ENCODE measurements at places on chromosomes 3 and 15.

DNA sequence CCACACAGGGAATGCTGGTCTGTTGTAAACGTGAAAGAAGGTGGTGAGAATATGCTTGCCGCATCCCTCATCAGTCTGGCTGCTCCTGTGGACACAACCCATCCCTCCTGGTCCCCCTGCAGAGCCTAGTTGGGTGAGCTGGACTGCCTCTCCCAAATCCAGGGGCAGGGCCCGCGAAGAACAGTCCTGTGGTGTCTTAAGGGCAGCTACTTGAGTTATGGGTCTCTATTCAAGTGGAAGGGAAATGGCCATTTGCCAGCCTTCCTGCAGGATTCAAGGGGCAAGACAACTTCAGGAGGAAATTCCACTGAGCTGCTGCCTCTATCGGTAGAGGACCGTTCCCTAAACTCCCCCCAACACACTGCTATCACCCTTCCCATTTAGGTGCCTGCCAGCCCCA is 98.9 kb downstream of the IQSEC1 start:
- DNase-seq = no peak

DNA sequence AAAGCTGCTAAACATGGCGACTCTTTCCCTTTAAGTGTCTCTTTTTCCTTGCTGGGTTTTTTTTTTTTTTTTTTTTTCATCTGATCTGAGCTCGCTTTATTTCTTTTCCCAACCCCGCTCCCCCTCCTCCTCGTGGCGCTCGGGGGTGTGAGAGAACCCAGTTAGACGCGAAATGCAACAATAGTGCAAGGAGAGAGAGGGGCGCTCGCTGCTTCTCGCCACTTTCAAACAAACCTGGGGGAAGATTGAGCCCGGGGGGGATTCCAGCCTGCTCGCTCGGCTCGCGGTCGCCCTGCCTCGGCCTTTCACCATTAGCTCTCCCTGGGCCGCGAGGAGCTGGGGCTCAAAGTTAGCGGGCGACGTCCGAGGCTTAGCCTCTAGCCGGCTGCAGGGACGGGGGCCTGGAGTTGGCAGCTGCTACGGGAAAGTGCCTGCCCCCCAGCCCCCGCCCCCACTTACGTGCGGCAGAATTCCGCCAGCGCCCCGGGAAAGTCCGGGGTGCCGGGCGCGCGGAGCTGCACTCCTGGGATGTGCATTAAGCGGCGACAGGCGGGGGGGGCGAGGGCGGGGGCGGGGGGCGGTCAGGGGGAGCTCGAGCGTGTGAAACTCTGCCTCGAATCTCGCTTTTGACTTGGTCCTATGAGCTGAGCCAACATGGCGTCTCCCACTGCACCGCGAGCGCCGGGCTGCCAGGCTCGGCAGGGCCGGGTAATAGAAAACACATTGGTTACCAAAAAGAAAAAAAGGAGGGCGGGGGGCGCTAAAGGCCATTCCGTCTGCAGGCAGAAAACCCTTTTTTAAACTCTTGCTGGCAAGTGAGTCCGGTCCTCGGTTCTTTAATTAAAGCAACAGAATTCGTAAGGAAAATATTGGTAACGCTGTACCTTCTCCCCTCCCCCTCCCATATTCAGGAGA is 10.4 kb downstream of the NR2F2 start:
- peak; percentile 49 for DNase-seq

- DNase-seq = peak; percentile 63
Observed at GRCh38 chr15:35481992-35482391, 64.0 kb downstream of the DPH6 start.

DNA sequence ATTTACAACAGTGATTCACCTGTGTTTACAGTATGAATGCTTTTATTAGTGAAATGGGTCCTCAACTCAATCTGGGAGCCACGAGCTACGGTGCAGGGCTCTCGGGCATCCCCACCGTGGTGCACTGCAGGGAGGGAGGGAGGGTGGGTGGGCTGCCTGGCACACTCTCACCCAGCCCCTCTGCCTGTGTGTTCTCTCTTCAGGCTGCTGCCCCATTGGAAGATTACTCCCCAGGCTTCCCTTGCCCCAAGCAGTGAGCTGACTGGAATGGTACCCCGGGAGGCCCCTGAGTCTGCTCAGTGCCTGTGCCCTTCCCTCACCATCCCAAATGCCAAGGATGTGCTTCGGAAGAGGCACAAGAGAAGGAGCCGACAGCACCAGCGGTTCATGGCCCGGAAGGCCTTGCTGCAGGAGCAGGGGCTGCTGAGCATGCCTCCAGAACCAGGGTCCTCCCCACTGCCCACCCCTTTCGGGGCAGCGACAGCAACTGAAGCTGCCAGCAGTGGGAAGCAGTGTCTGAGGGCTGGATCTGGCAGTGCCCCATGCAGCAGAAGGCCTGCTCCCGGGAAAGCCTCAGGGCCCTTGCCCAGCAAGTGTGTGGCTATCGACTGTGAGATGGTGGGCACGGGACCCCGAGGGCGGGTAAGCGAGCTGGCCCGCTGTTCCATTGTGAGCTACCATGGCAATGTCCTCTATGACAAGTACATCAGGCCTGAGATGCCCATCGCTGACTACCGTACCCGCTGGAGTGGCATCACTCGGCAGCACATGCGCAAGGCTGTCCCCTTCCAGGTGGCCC is 5.0 kb downstream of the AEN start:
- no peak for DNase-seq

DNA sequence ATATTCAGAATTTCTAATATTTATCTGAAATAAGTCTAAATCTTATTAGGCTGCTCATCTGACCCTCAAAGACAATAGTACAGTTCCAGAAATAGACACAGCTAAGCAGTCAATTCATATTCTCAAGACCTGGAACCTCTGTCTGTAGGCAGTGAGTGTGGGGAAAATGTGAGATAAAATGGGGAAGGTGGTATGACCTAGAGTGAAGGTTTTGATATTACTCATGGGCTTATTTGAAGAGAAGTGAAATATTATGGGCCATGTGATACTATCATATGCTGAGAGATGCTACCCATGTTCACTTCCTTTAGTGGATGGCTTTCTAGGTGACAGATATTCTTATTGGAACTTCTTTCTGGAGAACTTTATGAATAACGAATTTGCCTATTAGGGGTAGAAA is 33.5 kb downstream of the TGFBR2 start:
- no peak for DNase-seq

DNA sequence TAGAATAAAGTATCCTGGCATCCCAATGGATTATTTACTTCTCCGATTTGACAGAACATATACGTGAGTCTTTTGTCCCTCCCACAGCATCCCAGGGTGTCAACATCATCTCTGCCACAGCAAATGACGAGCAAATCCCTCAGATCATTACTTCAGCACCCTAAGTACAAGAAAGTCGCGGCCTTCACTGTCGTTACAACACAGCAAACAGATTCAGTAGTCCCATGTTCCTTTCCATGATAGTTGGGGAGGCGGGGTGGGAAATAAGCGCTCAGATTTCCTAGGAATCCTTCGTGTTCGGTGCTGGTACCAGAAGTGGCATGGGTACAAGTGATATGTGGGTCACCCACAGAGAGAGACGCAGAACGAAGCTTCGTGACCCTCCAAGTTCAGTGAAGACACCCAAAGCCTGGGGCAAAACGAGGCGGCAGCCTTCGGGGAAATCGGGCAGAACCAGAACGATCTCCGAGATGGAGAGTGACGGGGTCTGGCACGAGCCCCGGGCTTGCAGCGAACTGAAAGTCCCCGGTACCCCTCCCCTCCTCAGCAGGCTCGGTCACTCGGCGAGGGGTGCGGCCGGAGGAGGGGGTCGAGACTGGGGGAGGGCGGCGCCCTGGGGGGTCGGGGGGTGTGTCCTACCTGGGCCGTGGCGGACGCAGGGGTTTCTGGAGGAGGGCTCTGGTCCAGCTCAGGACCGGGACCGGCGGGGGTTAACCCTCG is 619 bp downstream of the TTBK2 start:
- DNase-seq = peak; percentile 52

GRCh38 chr3:71616571-71617021 is 33.1 kb upstream of the FOXP1 start:
- DNase-seq = no peak

DNA sequence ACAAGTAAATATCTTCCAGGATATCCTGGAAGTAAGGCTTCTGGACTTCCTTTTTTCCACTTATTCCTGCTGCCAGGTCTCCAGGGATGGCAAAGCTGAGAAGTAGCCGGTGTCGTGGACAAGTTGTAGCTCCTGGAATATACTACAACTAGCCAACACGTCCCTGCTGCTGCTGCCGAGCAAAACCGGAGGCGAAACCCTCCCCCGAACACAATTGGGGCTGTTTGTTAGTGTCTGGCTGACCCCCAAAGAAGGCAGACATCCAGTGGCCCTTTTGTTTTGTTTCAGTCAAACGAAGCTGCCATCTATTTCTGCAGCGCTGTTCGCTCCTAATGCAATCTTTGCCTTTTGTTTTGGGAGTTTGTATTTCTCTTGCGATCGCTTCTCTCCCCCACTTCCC is 45.3 kb upstream of the EIF5A2 start:
- no peak for DNase-seq

GRCh38 chr3:114101101-114101500 is 44.6 kb downstream of the QTRT2 start:
- no peak for DNase-seq

DNA sequence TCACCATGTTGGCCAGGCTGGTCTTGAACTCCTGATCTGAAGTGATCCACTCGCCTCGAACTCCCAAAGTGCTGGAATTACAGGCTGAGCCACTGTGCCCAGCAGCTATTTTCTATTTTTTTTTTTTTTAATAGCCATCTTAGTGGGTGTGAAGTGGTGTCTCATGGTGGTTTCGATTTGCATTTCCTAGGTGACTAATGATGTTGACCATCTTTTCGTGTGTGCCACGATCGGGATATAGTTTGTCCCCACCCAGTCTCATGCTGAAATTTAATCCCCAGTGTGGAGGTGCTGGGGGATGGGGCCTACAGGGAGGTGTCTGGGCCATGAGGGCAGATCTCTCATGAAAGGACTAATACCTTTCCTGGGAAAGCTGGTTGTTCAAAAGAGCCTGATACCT is 41.8 kb upstream of the MUC13 start:
- no peak for DNase-seq

GRCh38 chr3:196341137-196341536 is 2.9 kb upstream of the TM4SF19 start:
- no peak for DNase-seq

DNA sequence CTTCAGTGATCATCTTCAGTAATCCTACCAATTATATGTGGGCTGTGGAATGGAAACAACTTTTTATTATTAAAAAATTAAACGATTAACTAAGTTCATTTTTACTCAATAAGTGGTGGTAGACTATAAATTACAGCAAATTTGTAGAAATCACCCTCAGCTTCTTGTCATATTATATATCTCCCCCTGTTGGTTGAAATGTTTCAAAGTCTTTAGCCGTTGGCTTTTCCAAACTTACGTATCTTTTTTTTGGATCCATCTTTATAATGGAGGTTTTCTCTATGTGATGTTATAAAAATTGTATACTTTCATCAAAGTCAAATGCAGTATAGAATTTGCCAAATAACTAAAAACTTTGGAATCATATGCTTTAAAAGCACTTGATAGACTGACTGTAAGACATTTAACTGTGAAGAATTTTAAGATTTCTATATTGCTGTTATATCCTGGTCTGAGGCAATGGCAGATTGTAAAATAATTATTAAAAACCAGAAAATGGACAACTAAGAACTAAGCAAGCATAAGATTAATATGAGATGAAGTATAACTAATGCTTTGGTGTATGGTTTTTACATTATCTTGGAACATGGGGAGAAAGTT is 44.7 kb downstream of the ATP11B start:
- DNase-seq = peak; percentile 44

- no peak for DNase-seq
Observed at GRCh38 chr15:43293432-43293831, 26.7 kb upstream of the TGM5 start.

DNA sequence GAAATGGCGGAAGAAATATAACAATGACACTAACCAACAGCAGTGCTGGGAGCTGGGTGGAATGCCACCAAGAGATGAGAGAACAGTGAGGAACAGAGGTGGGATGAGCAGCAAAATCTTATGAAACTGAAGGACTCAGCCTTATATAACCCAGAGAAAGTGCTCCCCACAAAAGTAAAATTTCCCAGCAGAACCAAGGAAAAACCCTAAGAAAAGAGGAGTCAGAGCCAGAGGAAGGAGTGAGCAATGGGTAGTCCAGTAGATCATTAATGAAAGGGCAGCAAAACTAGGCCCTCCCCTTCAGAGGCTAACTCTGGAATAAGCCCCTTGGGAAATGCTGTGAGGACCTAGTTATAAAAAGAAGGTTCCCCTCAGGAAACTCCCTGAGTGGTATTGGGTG is 24.7 kb upstream of the UBE2E1 start:
- no peak for DNase-seq

- DNase-seq = no peak
Observed at GRCh38 chr15:75095594-75095993, 72.2 kb downstream of the PPCDC start.

GRCh38 chr15:58522391-58522790 is 90.6 kb downstream of the LIPC start:
- no peak for DNase-seq

DNA sequence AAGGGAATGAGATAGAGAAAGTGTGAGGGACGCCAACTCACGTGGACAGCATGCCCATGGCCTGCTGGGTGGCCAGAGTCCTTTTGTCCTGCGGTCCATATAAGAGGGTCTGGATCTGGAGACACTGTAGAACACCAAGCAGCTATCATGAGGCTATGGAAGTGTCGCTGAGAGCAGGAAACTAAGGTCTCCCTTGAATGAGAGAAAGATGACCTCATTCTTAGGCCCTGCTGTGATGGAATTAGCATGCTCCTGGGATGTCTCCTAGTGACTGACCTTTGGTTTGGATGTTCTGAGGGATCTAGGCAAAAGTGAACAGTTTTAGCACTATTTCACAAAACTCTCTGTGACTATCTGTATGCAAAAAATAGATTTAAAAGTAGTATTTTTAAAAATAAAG is 34.4 kb downstream of the SYNM start:
- no peak for DNase-seq

DNA sequence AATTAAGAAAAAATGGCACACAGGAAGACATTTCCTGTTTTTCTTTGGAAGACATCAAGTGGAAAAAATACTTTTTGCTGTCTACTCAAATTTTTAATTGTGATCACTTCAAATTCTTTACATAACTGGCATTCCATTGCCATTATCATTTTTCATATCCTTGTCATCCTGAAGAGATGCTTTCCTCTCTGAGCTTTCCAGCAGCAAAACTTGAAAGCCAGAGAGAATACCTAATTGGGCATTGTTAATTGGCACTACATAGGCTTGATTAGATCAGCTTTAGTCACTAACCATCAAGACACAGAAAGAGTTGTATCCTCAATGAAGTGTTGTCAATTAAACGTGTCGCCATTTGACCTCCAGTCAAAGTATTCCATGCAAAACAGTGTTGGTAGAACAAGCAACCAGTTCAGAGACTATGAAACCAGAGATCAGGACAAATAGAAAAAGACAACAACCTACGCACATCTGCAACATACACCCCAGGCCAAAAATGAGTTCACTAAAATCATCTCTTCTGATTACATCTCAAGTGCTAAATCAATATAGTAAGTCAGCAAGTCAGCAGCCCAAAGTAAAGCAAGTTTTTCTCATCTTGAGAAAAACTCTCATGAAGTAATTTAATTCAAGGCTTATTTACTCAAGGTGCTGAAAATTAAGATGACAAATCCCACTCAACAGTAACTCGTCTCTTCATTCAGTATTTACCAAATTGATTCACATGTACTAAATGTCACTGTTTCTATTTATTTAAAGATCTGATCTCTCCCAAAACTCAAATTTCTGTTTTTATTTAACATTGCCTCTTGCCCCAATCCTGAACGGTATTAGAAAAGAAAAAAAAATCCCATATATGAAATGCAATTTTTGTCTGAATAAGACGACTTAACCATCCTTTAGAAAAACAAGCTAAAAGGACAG is 123.0 kb downstream of the SUCLG2 start:
- no peak for DNase-seq

- DNase-seq = peak; percentile 49
Observed at GRCh38 chr3:194130807-194131589, 5.0 kb upstream of the HES1 start.

Data from ACHN (cell line).